ENCODE measurements at places on chromosomes 6 and 20.

DNA sequence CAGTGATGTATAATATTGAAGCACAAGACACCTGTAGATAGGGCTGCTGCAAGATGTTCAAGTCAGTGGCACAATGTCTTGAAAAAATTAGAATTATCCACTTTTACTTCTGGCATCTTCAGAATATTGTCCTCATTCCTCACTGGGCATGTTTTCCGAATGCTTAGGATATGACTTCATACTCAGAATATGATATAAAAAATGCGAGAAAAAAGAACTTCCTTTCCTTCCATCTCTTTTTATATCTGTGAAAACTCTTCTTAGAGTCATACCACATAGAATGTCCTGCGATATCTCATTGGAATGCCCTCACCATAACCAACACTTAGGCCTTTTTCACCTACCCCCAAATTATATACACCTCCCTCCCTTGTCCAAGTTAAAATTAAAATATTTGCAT is 4.6 kb downstream of the MAS1L start:
- DNase-seq = no peak

- DNase-seq = no peak
These were observed 85.2 kb downstream of the PRSS35 start for GRCh38 chr6:83597511-83597910.

GRCh38 chr6:135600931-135601330 is 103.4 kb upstream of the AHI1 start:
- DNase-seq = no peak

- DNase-seq = no peak
These were observed 21.6 kb downstream of the TOX2 start for GRCh38 chr20:43936104-43936770.

DNA sequence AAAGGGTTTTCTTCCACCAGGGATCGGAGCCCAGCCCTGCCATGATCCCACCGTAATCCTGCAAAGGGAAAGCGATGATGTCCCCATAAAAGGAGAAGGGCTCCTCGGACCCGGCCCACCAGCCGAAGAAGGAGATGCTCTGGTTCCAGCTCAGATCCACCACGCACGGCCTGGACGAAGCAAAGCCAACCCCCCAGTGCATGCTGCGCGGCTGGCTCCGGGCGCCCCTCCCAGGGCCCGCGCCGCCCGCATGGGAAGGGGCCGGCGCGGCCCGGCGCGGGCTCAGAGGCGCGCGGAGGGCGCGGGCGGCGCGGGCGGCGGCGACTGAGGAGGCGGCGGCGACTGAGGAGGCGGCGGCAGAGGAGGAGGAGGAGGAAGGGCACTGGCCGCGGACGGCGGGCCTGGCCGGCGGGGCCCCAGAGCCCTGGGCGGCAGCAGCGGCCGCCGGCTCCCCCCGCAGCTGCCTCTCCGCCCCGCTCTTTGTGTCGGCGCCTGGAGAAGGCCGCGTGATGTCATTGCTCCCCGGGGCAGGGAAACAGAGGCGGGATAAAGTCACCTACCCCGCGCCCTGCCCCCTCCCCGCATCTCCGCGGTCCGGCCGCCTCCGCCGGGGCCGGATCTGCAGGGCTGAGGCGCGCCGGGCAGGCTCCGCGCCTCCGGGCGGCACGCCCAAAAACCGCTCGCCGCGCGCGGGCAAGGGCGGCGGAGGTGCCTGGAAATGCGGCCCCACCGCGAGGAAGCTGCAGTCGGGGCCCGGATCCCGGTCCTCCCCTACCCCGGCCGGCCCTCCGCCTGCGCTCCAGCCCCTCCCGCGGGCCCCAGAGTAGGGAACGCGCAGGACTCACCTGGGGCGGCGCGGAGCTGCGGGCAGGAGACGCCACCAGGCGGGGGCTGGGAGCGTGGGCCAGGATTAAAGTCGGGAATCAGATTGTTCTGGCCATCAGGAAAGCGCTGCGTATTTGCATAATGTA is at the start of gene FAXC:
Gene FAXC, minus strand, starts transcription at position 504 of the 971 bp plus-strand sequence. Its CDS starts 302 bp downstream, at position 202.
- no peak for DNase-seq

DNA sequence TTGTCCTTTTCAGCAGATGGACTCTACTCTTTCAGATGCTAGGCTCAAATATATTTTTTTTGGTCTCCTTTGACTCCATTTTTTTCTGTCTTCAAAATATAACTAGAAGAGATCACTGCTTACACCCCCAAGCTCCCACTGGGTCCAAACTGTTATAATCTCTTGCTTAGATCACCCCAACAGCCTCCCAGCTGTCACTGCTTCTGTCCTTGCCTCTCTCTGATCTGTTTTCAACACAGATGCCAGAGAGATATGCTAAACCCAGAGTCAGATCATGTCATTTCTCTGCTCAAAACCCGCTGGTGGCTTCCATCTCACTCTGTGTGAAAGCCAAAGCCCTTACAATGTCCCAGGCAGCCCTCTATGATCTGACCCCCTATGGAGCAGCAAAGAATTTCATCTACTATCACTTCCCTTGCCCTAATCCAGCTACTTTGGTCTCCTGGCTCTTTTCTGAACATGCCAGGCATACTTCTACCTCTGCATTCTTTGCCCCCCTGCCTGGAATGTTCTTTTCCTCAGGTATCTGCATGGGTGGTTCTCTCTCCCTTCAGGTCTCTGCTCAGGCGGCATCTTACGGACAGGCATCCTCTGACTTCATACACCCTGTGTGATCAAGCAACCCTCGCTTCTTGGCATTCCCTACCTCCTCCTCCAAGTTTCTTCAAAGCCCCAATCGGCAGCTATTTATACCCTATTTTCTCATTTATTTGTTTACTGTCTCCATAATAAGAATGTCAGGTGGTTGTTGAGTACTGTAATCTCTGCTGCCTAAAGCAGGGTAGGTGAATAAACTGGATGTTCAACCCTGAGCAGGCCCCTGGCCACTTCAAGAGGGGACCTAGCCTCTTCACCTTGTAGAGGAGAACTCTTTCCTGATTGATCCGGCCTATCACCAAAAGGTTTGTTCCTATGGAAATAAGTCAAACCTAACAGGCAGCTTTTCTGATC is 43.6 kb upstream of the SLC4A11 start:
- DNase-seq = no peak

DNA sequence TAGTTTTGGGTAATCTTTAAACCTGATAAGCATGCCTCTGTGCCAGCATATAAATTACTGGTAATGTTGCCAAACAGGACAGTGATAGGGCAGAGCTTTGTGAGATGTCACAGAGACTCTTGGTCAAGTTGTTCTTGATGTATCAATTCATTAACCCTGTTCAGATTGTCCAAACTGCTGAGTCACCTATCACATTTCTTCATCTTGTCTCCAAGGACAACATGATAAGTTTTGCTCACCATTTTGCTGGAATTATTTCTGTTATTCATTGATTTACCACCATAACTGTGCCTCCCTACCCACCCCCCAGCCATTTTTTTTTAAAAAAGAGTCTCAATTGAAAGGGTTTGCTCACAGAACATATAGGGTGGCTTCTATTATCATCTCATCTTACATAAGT is 19.5 kb upstream of the GMNN start:
- no peak for DNase-seq

- DNase-seq = no peak
These were observed 152.8 kb upstream of the SLC35B3 start for GRCh38 chr6:8588176-8588575.

- DNase-seq = no peak
These were observed 166.6 kb downstream of the SASH1 start for GRCh38 chr6:148509119-148509799.

DNA sequence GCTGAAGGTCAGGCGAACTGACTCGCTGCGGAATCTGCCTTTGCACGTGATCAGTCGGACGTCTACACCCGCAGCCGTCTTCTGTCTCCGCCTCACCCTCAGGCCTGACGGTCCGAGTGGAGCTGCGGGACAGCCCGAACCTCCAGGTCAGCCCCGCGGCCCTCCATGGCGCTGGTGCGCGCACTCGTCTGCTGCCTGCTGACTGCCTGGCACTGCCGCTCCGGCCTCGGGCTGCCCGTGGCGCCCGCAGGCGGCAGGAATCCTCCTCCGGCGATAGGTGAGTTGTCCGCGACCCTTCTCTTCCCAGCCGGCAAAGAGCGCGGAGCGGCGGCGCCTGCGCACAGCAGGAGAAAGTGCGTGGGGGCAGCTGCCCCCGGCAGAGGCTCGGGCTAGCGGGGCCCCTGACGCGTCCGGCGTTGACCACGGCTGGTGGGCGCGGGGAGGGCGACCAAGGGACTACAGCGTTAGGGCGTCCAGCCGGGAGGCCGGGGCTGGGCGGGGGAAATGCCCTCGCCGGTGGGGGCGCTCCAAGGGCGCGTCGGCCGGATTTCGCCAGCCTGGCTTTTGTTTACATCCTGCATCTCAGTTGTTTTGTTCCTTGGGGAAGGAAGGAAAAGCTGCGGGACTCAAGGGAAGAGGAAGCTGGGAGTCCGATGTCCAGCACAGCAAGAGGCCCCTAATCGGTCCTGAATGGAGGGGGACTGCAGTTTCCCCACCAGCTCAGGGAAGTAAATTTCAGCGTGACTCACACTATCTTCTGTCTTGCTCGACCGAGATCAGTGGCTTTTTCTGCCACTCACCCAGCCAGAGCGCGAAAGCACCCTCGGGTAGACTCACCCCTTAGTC is at the start of gene SMPDL3A:
Gene SMPDL3A, plus strand, starts transcription at position 77 of the 846 bp plus-strand sequence. Its CDS starts 89 bp downstream, at position 166.
- DNase-seq = no peak

DNA sequence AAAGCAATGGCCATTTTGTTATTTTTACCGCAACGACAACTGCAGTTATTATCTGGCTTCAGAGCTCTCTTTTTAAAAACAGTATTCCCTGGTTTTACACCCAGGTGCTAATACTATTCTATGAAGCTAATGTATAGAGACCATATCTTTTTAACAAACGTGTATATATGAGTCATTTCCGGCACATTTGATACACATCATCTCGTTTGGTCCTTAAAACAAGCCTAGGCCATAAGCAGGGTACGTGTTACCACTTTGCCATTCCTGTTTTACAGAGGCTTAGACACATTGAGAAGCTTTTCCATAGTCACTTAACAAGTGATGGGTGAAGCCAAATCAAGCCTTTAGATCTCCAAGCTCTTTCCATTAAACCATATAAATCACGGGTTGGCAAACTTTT is 5.5 kb downstream of the TRAF3IP2 start:
- no peak for DNase-seq

DNA sequence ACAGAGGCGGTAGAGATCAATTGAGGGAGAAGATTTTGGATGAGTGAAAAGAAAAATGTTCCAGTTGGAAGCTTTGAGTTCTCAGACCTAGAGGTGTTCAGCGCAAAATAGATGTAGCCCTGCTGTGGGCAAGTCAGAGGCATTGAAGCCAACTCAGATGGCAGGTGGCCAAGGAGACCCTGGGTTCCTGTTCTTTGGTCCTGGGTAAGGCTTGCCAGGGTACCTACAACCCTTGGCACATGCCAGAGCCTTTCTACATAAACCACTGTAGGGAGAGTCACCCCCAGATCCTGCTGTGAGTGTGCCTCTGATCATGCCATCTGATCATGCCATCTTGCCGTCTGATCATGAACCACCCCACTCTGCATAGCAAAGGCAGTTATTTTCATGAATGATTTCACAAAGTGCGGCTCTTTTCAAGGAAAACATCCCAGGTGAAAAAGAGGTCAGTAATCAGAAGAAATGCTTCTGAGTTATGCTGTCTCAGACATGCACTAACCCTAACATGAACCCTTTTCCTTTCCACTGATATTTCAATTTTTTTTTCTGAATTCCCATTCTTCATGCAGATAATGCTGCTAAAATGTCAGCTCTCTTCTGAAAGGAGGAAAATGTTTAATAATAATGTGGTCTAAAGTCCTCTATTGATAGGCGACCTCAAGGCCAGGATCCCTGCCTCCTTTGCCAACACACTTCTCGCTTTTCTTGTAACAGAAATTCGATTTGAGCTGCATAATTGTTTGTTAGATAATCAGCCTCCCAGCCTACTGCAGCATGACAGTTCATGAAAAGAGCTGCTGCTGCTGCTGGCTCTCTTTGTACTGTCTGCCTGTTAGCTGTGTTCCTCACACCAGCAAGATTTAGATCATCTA is 153.6 kb downstream of the MTHFD1L start:
- DNase-seq = no peak

GRCh38 chr6:113644861-113645575 is 212.1 kb upstream of the MARCKS start:
- no peak for DNase-seq

DNA sequence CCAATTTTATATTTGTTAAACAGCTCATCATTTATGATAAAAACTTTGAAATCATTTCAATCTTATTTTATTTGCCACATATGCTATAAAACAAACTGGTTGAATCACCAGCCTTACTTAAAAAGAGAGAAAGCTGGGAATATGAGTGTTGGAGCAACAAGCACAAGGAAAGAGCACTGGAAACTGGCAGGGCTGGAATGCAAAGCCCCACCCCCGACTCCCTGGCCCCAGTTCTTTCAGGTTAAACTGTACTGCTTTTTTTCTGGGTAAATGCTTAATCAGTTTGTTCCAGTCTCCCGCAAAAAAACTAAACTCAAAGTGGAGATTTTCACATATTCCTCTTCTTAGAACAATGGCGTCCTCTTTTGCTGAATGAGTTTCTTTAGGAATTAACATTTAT is 433.8 kb upstream of the NOX3 start:
- DNase-seq = no peak

DNA sequence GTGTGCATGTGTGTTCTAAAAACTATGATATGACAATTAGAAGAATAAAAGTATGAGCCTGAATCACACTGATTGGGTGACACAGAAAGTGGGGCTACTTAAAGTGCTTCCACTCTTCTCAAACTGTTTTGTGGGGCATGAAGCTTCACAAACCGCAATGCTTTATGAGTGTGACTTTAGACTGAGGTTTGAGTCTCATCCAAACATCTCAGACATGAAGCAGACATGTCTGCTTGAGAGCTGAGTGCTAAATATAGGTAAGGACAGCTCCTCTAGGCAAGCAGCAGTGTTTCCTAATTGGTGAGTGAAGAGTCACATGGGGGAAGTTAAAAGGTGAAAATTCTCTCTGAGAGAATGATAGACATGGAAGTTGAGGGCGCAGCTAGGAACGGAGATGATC is 726.9 kb upstream of the CITED2 start:
- DNase-seq = no peak

- DNase-seq = no peak
These were observed 256.4 kb downstream of the GMPR start for GRCh38 chr6:16494793-16495192.

DNA sequence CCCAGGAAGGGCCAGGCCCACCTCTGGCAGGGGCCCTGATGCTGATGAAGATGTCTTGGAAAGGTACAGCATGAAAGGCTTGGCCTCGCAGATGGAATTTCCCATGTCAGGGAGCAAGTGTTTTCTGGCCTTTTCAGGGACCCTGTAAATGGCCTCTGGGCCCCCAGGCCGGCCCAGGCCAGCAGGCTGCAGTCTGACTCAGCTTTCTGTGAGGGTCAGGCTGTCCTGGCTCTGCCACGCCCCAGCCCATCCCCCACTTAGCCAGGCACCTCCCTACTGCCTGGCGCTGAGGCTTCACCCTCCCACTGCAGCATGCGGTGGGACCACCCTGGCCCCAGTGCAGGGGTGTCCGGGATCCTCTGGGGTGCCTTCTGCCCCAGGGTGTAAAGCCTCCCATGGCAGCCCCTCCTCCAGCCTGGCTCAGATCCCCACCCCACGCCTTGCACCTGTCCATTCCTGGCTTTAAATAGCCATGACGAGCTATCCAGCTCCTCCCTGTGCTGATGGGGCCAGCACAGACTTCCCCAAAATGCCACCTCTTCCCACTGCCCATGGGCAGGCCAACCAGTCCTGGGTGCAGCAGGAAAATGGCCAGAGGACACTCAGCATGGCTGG is 35.6 kb upstream of the GATA5 start:
- DNase-seq = no peak

All from stimulated activated CD8-positive, alpha-beta memory T cell treated with anti-CD3 and anti-CD28 coated beads, Interleukin-7, amount 100 ng/mL, for 24 hours (primary cell).